ENCODE measurements at places on chromosomes 3 and 15.

GRCh38 chr3:189646853-189647542 lies 15.8 kb downstream of the TP63 start:
- no peak for DNase-seq

DNA sequence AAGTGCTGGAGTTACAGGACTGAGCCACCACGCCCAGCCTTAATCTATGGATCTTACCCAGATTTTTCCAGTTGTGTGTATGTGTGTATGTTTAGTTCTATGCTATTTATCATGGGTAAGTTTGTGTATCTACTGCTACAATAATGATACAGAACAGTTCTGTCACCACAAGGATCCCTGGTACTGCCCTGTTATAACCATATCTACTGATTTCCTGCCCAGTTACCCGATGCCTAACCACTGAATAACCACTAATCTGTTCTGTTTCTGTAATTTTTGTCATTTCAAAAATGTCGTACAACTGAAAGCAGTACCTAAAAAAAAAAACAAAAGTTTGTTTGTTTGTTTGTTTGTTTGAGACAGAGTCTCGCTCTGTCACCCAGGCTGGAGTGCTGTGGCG lies 123.7 kb upstream of the RAP2B start:
- DNase-seq = no peak

DNA sequence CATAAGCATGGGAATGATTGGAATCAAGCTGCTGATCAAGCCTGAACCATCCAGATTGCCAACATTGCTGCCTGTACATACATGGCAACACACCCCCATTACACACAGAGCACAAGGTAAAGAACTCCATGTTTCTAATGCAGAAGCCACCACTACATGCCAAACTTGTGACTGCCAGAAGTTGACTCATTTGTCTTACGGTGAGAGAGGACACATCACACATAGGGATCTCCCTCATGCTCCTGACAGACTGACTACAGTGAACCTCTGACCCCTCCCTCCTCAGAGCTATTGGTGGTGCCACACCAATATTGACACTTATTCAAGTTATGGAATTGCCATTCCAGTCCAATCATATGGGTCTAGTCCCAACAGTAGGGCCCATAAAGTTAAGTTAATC lies 42.3 kb downstream of the EFHB start:
- no peak for DNase-seq

- no peak for DNase-seq
Observed at GRCh38 chr15:41258750-41259471, 27.8 kb downstream of the CHP1 start.

DNA sequence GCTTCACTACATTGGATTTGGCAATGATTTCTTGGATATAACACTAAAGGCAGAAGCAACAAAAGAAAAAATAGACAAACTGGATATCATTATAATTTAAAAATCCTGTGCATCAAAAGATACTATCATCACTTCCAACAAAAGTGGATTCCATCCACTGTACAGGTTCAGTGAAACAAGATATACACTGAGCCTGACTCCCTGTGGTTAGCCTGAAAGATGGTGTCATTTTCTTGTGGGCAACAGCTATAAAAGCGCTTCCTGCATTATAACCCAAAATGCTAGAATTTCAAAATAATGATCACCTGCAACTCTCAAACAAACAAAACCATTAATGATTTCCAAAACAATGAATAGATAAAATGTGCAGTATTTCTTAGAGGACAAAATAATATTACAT lies 39.6 kb upstream of the TBC1D23 start:
- DNase-seq = no peak

GRCh38 chr15:39666677-39667076 lies 85.8 kb downstream of the THBS1 start:
- peak; percentile 54 for DNase-seq

DNA sequence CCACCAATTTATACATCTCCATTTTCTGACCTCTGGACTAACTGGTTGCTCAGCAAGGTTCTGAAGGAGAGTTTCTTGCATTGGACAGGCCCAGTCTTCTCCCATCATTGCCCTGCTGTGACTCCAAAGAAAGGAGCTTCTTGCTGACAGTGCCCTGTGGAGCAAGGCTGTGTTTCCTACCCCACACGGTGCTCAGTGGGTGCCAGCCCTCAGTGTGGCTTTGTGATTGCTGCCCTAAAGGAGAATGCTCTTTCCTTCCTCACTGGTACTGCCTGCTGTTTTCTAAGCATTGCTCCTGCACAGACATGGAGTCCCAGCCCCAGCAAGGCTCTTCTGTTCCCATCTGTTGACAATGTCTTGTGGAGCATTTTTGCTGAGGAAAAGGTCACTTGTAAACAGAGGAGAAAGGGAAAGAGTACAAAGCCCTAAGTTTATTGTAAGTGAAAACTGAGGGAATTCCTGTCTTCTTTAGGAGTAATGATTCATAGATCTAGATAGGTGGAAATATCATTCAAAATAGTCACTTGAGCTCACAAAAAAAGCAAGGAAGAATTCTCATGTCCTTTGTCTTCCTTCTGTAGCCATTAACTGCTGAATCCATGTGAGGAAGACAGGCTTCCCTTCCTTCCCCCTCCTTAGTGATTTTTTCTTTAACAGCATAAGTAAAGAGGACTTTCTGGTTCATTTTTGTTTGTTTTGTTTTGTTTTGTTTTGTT lies 62.9 kb downstream of the HMG20A start:
- no peak for DNase-seq

DNA sequence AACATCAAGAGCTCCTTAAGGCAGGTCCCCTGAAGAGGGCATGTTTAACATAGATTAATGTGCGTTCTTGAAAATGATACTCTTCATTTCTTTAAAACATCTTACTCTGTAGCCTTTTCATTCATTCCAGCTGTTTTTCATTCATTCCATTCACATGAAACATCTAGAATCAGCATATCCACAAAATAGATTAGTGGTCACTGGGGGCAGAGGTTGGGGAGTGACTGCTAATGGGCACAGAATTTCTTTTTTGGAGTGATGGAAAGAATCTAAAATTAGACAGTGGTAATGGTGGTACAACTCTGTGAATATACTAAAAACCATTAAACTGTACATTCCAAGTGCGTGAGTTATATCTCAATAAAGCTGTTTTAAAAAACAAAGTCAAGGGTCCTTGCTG lies 15.4 kb upstream of the CXCR6 start:
- DNase-seq = no peak

GRCh38 chr3:39349080-39349479 lies 19.6 kb downstream of the CCR8 start:
- DNase-seq = no peak

GRCh38 chr15:51267703-51268083 lies 70.7 kb downstream of the CYP19A1 start:
- no peak for DNase-seq

GRCh38 chr3:151774235-151774634 lies 39.7 kb upstream of the AADAC start:
- no peak for DNase-seq

DNA sequence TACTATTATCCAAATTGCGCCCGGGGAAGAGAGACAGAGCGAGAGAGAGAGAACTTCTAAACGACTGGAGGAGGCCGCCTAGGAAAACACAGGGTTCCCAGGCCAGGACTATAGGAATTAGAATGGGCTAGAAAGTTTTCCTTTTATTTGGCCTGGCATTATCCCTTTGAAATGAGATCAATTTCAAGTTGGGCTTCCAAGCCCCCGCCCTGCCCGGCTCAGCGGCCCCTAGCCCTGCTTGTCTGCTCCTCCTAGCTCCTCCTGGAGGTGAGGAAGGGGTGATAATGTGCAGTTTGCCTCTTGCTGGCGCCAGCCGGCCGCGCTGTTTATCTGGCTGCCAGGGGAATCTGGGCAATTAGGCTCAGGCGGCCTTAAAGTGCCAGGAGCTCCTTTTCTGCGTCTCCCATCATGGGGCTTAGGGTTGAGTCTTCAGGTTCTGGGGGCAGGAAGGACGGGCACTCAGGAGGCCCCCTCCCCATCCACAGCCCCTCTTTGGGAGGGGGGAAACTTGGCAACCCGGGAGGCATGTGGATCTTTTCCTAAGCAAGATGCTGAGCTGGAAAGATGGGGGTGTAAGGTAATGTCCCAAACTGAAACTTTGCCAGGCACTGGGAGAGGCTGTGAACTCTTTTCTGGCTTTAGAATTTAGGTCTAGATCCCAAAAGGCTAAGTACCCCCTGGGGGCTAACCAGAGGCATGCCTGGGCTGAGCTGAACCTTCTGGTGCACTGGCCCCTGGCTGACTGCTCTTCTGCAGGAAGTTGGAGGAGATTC lies 5.5 kb downstream of the SMAD6 start:
- DNase-seq = no peak

Measured in HS-27A (cell line).